Activated T-helper 17 cell treated with anti-CD3 and anti-CD28 coated beads, Interleukin-2, amount 50 U/mL, for 72 hours (primary cell): ENCODE measurements at places on chromosomes 4 and X.

DNA sequence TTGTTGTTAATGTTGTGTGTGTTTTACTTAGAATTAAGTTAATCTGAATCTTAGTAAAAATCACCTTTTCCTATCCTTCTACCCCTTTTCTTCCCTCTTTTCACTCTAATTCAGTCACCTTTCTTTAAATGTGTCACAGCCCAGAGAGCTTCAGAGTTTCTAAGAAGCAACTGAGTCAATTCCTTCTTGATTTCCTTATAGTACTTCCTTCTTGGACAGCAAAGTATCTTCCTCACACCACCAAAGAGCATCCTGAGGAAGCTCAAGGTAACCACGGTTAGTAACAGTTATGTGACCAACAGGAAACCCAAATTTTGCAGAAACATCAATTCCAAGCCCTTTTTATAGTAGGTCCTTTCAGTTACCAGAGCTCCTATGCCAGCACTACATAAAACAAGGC, 243.2 kb upstream of the BMP3 start:
- peak; percentile 42 for ATAC-seq

DNA sequence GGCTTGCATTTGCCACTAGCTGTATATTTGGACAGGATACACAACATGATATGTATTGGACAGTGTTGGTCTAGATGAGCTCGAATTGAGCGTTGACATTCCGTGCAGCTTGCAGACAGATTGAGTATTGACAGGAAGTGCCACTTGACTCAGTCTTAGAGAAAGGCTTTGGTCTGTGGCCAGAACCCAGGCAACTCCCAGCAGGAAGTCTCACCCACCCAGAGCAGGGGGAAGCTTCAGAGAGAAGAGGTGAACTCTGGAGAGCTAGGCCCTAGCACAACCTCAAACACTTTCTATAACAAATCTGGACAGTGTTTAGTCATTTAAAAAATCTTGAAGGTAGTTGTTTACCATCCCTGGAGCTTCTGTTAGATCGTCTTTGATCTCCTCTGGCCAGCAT, 280.5 kb downstream of the FBXW7 start:
- ATAC-seq = peak; percentile 99

DNA sequence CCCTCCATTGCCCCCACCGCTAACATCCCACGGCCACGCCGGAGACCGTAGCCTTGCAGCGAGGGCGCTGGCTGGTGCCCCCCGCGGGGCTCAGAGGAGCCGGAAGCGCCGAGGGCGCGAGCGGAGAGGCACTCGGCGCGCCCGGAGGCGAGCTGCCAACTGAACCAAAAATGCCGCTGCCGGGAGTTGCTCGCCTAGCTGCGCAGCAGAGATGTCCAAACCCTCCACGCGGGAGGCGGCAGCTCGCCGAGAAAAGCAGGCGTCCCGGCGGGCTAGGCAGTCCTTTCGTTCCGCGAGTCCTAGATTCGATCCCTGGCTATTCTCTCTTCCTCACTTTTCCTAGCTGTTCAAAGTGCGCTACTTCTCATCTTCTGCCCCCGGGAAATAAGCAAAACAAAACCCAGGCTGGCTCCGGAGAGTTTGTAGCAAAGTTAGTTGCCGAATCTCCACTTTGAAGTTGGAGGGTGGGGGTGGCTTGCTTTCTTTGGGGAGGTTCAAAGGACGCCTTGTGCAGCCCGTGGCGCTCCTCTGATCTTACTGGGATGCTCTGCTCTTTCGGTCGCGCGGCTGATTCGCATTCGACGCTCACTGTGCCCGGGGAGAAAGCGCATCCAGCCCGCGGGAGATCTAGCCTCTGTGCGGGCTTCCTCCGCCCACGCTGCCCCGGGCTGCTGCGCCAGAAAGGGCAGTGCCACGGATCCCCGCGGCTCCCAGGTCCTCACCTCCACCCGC, 723 bp downstream of the NKX6-1 start:
- no peak for ATAC-seq

GRCh38 chr4:83212041-83212851, 72.4 kb downstream of the COQ2 start:
- ATAC-seq = peak; percentile 72

DNA sequence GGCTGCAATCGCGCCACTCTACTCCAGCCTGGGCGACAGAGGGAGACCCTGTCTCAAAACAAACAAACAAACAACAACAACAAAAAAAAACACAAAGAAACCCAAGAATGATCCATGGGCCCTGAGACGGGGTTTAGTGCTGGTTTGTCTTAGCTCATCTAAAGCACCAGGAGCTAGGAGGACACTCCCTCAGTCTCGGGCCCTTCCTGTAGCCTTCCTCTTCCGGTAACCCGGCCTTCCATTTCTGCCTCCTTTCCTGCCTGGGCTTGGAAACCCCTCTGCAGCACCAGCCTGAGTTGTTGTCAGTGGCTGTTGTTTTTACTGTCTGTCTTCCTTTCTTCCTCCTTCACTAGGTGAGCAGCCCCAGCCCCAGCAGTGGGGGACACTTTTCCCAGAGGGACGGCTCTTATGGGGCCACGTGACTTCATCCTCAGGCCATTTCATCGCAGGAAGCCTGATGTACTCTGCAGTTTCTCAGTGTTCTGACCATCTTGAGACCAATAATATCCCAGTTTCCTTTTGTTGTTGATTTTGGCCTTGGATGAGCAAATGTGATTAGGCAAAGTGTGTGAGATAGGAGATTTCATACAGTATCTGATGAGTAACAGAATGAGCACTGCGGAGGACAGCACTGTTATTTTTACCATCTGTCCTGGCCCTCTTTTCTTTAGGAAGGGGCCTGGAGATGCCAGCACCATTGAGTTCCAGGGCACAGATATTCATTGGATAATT, 90.1 kb downstream of the ANAPC4 start:
- ATAC-seq = no peak

- no peak for ATAC-seq
These were observed 69.0 kb upstream of the IL15 start for GRCh38 chr4:141567326-141567915.

DNA sequence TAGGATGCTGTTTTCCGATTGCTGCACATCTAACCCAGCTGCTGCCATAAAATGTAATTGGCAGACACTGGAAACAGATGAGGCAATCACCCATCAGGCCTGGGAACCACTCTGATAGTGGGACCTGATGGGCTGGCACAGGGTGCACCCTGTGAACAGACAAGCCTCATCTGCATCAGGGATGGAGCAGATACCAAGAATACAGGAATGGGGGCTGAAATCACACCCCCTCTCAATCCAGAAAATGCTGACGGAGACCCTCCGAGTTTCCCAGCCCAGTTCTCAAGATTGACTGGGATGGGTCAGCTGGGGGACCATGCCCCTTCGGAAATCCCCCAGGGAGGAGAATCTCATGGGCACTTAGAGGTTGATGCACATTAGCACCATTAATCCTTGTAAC, 28.8 kb upstream of the PPP2R2C start:
- ATAC-seq = no peak

GRCh38 chr4:8286719-8287342, 17.3 kb downstream of the HTRA3 start:
- ATAC-seq = no peak

- no peak for ATAC-seq
These were observed 36.5 kb downstream of the EFNB1 start for GRCh38 chrX:68865300-68865699.

DNA sequence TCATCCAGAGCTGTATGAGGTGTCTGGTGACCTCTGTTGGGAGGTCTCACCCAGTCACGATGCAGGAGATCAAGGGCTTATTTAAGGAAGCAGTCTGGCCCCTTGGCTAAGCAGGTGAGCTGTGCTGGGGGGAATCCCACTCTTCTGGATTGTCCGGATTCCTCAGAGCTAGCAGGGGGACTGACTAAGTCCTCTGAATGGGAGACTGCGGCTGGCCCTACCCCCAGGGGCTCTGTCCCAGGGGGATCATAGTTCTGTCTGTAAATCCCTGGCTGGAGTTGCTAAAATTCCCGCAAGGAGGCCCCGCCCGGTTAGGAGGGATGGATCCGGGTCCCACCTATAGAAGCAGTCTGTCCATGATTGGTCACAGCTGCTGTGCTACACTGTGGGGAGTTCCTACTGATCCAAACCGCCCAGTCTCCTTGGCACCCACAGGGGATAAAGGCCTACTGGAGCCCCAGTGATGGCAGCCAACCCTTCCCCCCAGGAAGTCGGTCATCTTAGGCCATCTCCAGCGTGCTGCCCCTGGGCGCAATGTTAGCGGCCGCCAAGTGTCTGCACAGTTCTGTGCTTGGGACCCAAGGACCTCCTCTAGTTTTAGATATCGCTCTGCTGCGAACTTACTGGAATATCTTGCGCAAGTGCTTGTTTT, 118.2 kb upstream of the KLF8 start:
- no peak for ATAC-seq

- no peak for ATAC-seq
These were observed 60.8 kb downstream of the GRXCR1 start for GRCh38 chr4:42953321-42953720.

DNA sequence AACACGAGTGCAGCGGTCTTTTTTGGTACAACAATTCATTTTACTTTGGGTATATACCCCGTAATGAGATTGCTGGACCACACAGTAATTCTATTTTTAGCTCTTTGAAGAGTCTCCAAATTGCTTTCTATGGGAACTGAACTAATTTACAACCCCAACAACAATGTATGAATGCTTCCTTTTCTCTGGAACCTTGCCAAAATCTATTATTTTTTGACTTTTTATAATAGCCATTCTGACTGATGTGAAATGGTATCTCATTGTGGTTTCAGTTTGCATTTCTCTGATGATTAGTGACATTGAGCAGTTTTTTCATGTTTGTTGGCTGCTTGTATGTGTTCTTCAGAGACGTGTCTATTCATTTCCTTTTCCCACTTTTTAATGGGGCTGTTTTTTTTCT, 240.8 kb downstream of the STK32B start:
- no peak for ATAC-seq

- no peak for ATAC-seq
These were observed 27.5 kb upstream of the PLS3 start for GRCh38 chrX:115533485-115533884.

GRCh38 chr4:6207602-6208001, 7.3 kb upstream of the JAKMIP1 start:
- no peak for ATAC-seq

DNA sequence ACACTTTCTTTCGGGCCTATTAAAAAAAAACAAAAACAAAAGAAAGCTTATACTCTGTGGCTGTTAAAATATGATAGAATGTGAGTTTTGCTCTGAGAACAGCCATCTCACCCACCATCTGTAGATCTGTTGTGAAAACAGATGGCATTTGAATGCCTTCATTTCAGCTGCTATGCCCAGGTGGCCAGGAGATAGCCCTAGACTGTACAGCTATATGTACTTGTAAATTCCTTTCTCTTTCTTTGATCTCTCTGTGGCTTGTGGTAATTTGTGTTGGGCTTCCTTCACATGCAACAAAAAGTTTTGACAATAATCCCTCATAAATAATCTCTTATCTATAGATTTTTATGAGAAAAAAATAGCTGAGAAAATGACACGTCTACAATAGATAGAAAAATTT, 38.1 kb downstream of the PNPLA4 start:
- peak; percentile 42 for ATAC-seq

DNA sequence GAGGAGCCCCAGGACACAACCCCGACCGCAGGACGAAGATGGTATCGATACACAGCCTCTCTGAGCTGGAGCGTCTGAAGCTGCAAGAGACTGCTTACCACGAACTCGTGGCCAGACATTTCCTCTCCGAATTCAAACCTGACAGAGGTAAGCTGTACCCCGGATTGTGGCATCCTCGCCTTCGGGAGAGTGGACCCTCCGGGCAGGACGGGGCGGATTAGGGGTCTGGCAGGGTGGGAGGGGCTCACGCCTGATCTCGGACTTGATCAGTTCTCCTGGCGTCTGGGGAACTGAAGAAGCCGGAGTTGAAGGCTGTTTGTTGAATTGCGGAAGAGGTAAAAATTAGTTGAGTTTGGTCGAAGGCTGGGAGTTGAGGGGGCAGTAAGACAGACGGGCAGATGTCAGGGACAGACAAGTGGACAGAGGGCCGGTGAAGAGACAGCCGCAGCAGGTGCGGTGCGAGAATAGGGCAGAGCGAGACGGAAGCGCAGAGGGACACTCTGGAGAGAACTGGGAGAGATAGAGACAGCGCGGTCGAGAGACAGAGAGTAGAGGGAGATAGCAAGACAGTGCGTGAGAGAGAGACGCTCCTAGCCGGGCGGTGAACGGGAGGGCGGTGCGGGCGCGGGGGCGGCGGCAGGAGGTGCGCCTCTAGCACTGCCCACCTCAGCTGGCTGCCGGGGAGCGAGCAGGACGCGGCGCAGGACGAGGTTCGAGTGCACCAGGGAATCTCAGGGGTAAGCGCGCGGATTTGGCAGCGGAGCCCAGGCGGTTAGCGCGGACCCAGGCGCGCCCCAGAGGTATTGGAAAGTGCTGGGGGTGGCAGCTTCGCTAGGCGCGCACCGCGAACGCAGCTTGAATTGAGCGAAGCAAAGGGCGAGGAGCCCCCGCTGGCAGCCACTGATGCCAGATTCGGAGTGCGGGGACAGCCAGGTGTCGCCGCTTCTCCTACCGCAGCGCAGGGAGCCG, 23.9 kb downstream of the ARHGAP36 start:
- ATAC-seq = no peak

DNA sequence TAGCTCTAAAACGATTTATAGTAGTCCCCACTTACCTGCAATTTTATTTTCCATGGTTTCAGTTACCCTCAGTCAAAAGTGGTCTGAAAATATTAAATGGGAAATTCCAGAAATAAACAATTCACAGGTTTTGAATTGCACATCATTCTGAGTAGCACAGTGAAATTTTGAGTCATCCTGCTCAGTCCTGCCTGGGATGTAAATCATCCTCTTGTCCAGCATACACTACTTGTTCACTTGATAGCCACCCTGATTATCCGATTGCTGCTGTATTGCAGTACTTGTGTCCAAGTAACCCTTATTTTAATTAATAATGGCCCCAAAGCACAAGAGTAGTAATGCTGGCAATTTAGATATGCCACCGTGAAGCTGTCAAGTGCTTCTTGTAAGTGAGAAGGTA, 23.5 kb upstream of the BDH2 start:
- no peak for ATAC-seq

- ATAC-seq = no peak
These were observed 331.3 kb upstream of the SFRP2 start for GRCh38 chr4:154120006-154120676.

DNA sequence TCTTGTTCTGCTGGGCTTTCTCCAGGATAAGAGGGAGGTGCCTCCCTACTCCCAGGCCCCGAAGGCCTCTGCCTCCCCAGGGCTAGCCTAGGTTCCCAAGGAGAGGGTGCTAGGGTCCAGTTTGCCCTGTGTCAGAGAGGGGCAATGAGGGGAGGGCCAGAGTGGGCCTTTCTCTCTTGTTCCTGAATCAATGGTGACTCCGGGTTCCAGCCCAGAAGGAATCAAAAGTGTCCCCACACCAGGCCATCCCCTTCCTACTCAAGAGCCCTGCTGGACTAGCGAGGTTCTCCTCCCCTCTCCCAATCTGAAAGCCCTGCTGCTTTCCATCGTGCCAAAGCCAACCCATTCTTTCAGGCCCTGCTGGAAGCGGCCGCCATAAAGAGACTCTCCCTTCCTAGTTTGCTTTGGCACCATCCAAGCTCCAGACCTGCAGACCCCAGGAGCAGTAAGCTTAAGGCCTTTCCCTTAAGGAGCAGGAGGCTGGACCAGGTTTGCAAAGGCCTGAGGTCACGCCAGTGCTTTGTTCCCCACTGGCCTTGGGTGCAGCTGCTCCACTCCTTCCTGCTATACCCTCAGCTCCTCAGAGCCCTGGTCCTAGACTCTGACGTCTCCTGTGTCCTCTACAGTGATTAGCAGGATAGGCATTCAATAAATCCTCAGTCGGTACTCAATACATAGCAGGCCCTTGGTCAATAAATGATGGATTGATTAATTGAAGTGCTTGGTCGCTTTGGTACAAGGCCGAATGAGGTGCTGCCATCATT, 10.6 kb downstream of the TSC22D3 start:
- no peak for ATAC-seq

- no peak for ATAC-seq
These were observed 15.4 kb downstream of the IQSEC2 start for GRCh38 chrX:53265771-53266574.
